ENCODE measurements at places on chromosomes 11 and 22. TPM values are rescaled to one million over a fixed set of nuclear protein-coding genes. Genes with fewer than 3 reads are reported as not detected.

Gene TEX54
- not detected for polyA plus RNA-seq

Gene EED
- 24.7 TPM for polyA plus RNA-seq

Gene TIRAP
- polyA plus RNA-seq = 9.3 TPM

Gene RAB38
- polyA plus RNA-seq = 1.3 TPM

Gene SCGB1D2
- polyA plus RNA-seq = not detected

Gene DEPDC7
- polyA plus RNA-seq = 13.5 TPM
